Stimulated activated CD8-positive, alpha-beta memory T cell treated with anti-CD3 and anti-CD28 coated beads, Interleukin-15, amount 100 ng/mL, for 48 hours (primary cell): ENCODE measurements at places on chromosomes 3 and 15.
A peak's percentile ranks its signal among the peaks of the same experiment; 100 is the strongest.

- no peak for DNase-seq
These were observed 384.9 kb upstream of the RARB start for GRCh38 chr3:25043177-25043576.

- DNase-seq, result peak; percentile 17
These were observed 4.0 kb downstream of the GCSAM start for GRCh38 chr3:112128843-112129727.

GRCh38 chr3:102069211-102069662 lies 219.9 kb downstream of the NFKBIZ start:
- DNase-seq, result no peak

GRCh38 chr3:30059240-30059639 lies 547.2 kb upstream of the TGFBR2 start:
- no peak for DNase-seq

DNA sequence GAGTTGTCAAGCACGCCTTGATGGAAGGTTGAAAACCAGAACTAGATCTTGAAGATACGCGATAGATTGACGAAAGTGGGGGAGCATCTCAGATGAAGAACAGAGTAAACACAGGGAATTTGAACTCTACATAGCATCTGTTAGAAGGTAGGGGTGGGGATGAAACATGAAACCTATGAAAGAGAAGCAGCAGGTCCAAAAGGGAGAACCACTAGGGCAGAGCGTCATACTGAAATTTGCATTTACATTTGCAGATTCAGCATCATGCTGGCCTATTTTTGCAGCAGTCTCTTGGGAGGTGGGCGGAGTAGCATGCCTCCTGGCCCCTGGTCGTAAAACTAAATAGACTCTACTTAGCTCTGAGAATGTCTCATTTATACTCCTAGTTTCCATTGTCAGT lies 46.1 kb upstream of the RASGRP1 start:
- DNase-seq, result peak; percentile 47

- no peak for DNase-seq
These were observed 825.7 kb upstream of the GBE1 start for GRCh38 chr3:82587174-82587573.

DNA sequence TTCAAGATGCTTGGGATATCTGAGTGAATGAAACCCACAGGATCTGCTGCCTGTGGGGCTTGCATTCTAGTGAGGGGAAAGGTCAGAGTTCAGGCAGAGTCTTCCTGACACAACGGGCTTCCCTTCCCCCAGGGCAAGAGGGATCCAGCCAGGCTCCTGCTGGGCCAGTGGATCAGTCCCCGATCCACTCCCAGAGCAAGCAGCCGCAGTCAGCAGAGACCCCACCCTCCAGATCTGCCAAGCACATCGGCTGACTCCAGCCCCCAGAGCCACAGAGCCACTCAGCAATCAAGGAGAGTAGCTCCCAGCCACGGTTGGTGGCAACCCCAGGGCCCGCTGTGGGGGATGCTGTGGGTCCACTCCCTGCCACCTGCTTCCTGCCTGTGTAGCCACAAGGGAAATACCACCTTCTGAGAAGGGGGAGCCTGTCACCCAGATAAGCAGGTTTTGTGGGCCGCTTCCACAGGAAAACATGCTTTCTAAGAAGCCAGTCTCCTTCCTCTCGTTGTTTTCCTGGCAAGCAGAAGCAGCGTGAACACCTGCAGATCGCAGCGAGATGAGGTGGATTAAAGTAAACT lies 44.9 kb downstream of the CPN2 start:
- DNase-seq, result no peak

DNA sequence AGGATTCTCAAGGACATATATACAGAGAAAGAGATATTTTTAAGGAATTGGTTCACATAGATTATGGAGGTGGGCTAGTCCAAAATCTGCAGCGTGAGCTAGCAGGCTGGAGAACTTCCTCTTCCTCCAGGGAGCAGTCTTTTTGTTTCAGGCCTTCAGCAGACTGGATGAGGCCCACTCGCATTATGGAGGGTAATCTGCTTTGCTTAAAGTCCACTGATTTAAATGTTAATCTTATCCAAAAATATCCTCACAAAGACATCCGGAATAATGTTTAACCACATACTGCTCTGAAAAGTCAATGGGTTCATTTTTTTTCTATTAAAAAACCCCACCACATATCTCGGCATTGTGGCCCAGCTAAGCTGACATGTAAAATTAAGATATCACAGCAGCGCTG lies 22.2 kb upstream of the NRROS start:
- DNase-seq, result no peak

- no peak for DNase-seq
These were observed 283.4 kb upstream of the ATP11B start for GRCh38 chr3:182509844-182510460.

GRCh38 chr3:121707531-121708273 lies 41.8 kb downstream of the GOLGB1 start:
- no peak for DNase-seq

DNA sequence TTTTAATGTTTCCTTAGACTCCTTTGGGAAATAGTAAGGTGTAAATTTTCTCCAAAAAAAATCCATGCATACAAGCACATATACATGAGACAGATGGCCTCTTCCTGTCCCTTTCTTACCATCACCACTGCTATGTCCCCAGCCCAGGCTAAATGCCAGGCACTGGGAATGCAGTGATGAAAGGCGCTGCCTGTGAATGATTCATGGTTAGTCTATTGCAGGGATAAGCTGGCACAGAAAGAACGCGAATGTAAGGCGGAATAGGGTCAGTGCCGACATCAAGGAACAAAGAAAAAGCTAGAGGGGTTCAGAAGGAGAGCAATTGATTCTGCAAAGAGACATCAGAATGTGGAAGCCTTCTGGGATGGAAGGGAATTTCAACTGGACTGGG lies 36.2 kb upstream of the CFAP161 start:
- no peak for DNase-seq

GRCh38 chr3:52851348-52851747 lies 16.5 kb upstream of the MUSTN1 start:
- DNase-seq, result no peak

GRCh38 chr3:194312743-194313281 lies 38.3 kb downstream of the CPN2 start:
- DNase-seq, result no peak

- DNase-seq, result no peak
These were observed 38.6 kb downstream of the EPHA3 start for GRCh38 chr3:89145995-89146394.

- DNase-seq, result no peak
These were observed 857.7 kb downstream of the OTOL1 start for GRCh38 chr3:162354356-162354755.

GRCh38 chr3:14801668-14802380 lies 16.9 kb upstream of the FGD5 start:
- no peak for DNase-seq

DNA sequence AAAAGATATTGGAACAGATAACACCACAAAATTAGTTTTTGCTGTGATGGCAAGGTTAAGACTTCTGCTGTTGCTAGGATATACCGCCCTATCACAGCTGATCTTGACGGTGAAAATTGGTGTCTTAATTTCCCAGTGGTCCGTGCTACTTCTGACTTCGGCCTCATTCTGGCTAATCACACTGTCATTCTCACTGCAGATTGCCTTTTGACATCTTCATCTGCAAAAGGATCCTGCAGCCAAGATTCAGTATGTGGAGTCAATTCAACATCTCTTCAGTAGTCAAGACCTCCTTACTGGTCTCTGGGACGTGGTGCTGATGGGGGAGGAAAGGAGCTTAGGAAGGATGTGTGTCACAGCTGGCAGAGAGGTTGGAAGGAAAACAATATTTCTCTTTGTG lies 438.6 kb downstream of the WDR72 start:
- no peak for DNase-seq

- DNase-seq, result no peak
These were observed 43.9 kb downstream of the CHDH start for GRCh38 chr3:53802256-53802880.

DNA sequence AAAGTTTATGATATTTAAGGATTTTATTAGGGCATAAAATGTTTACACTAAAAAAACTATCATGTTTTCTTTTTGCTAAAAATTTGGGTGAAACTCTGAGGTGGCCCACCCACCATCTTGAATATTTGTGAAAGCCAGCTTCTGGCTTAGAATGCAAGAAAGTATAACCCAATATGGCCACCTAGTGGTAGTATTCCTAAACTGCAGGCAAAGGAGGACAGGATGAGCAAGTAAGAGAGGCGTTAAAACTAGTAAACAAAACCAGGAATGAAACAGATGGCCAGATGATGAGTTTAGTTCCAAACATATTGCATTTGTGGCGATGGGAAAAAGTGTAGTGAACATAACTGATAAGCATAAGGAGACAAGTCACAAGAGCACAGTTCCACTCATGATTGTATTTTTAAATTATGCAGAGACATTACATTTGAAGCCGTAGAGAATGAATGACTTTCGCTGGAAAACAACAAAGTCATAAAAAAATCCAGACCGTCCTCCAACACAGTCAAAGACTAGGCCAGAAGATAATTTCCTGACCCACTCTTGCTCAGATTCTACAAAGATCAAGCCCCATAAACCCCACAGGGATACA lies 103.3 kb upstream of the PRTG start:
- DNase-seq, result peak; percentile 24

GRCh38 chr15:95995375-95996168 lies 334.9 kb upstream of the NR2F2 start:
- DNase-seq, result no peak

GRCh38 chr3:17038900-17039553 lies 154.3 kb downstream of the PLCL2 start:
- no peak for DNase-seq

DNA sequence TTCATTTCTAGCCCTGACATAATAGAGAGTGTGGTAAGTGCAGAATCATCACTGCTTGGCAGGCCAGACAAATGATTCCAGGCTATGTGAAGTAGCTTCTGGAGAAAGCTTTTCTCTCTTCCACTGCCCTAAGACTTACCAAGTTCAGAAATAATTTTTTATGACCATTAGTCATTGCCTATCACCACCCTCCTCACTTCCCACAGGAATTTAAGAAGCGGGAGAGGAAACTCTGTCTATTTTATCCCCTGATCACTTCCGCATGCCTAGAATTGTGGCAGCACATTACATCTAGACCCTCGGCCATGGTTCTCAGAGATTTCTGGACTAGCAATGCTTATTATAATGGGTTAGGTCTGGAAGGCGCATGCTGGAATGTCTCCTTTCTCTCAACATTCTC lies 397.8 kb upstream of the NR2F2 start:
- DNase-seq, result no peak

GRCh38 chr3:168801794-168802193 lies 706.1 kb upstream of the GOLIM4 start:
- no peak for DNase-seq

DNA sequence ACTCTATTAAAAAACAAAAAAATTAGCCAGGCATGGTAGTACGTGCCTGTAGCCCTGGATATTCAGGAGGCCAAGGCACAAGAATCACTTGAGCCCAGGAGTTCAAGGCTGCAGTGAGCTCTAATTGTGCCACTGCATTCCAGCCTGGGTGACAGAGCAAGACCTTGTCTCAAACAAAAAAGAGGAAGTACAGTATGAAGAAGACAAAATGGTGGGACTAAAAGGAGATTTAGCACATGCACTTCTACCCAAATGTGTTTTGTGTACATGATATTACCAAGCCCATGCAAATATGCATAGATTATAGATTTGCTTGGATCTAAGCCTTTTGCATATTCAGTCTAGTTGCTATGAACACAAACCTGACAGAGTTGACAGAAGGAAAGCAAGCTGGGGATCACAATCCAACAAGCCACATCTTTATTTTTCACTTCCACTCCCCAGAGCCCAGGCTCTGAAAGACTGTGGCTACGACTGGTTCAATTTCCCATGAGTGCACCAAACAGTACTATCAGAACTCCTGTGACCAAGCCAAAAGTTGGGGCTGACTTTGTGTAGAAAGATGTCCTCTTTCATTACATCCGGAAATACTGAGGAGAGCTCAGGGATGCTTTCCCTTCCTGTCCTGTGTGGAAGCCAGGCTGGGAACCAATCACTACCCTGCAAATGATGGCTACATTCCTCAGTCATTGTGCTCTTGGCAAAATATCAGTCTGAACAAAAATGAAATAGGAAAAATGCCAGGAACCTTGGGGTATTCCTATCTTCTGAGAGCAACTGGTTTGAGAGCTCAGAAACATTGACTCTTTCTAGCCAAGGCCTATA lies 49.4 kb downstream of the TGM4 start:
- no peak for DNase-seq

GRCh38 chr15:73910522-73911303 lies 15.5 kb upstream of the LOXL1 start:
- DNase-seq, result no peak

DNA sequence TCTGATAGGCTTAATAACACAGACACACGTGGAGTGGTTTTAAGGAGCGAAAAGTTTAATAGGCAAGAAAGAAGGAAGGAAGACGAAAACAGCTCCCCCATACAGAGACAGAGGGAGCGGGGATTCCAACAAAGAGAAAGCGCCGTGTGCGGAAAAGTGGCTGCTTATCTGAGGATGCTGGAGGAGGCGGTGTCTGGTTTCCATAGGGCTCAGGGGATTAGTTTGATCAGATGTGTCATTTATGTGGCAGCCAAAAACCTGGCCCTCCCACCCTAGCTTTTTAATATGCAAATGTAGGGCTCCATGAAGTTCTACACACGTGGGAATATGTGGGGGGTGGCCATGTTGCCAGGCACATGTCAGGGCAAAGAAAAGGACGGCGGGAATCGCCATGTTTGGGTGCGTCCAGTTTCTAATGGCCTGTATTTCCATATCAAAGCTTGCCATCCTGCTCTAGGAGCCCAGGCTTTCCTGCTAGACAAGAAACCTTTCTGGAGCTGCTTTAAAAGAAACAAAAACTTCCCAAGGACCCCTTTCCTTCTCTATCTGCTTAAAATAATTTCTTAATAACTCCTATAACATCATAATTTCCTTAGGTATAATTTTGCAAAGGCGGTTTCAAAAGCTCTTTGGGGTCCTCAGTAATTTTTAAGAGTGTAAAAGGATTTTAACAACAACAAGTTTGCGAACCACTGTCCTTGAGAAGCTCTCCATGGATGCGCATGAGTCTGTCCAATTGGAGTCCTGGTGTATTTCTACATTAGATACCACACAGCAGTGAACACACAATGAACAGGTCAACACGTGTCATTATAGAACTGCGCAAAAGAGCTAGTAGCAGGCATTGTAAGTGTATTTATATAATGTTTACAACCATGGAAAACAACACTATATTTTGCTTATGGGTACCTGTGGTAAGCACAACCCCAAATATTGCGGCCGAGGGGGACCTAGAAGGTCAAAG lies 622 bp upstream of the ZNF589 start:
- no peak for DNase-seq

DNA sequence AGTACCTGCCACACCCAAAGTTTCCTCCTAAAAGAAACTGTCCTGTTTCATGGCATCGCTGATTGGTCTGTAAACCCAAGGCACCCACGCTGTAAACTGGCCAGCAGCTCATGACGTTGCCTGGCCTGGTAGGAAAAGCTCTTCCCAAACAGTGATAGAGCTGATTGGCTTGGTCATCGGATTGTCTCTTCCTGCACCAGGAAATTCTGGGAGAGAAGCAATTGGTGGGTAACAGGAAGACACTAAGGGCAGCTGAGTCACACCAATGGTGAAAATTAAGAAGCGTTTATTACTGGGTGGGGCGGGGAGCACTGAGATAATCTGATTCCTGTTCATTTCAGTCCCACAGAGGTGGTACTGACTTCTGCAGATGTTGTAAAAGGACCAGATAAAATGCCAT lies 31.0 kb downstream of the KLHL6 start:
- no peak for DNase-seq
